ENCODE measurements at places on chromosomes 5 and 9. TPM values are rescaled to one million over a fixed set of nuclear protein-coding genes. Genes with fewer than 3 reads are reported as not detected.

GRCh38 chr5:151480384-151481293 lies 33.2 kb downstream of the SLC36A1 start:
- no peaks in the 10 kb centered on the region for H3K36me3 ChIP-seq
- H3K27me3 ChIP-seq: peaks cover 7% of the 10 kb centered on the region
- no peak for DNase-seq
- peak overlapping the region; percentile 69 for H3K4me3 ChIP-seq
- H3K4me1 ChIP-seq: peaks cover 44% of the 10 kb centered on the region

Gene GRM6
- not detected for total RNA-seq

Gene CDX1
- total RNA-seq: not detected

Gene PDE8B
- 1.1 TPM for total RNA-seq

DNA sequence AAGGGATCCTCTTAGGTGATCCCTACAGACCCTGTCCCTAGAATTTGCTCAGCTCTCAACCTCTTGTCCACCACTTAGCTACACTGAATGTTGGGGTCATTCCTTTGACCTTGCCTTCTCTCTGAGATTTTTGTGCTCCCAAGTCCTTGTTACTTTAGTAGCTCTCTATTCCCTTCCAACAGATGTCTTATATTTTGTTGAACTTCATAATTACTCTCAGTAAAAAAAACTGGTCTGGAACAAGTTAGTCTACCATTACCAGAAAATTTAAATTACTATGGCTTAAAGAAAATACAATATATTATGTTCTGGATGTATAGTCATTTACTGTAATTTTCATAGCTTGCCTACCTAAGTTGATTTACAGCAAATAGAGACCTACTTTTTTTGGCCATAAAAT lies 23.5 kb upstream of the RANBP3L start:
- H3K36me3 ChIP-seq: no peaks in the 10 kb centered on the region
- no peaks in the 10 kb centered on the region for H3K4me1 ChIP-seq
- no peak overlapping the region for H3K27ac ChIP-seq
- H3K4me3 ChIP-seq: no peak overlapping the region

Gene MAMDC2
- total RNA-seq: 0.22 TPM

GRCh38 chr5:93649234-93649900 lies 66.3 kb downstream of the NR2F1 start:
- no peak for DNase-seq
- no peak overlapping the region for H3K27ac ChIP-seq
- H3K4me3 ChIP-seq: no peak overlapping the region
- H3K27me3 ChIP-seq: no peaks in the 10 kb centered on the region

Gene CDKN2B-AS1
- total RNA-seq: not detected

Gene ACTBL2
- not detected for total RNA-seq

GRCh38 chr5:80124121-80124918 lies 89.2 kb downstream of the THBS4 start:
- H3K27ac ChIP-seq: no peak overlapping the region
- no peaks in the 10 kb centered on the region for H3K27me3 ChIP-seq
- peaks cover 5% of the 10 kb centered on the region for H3K4me1 ChIP-seq
- H3K36me3 ChIP-seq: no peaks in the 10 kb centered on the region

GRCh38 chr5:141532726-141533125 lies 43.8 kb downstream of the PCDHGC5 start:
- H3K27ac ChIP-seq: no peak overlapping the region
- H3K27me3 ChIP-seq: no peaks in the 10 kb centered on the region
- DNase-seq: no peak
- no peak overlapping the region for H3K4me3 ChIP-seq
- H3K36me3 ChIP-seq: no peaks in the 10 kb centered on the region
- peaks cover 4% of the 10 kb centered on the region for H3K4me1 ChIP-seq

Measured in glutamatergic neuron (in vitro differentiated cells).